ENCODE measurements at places on chromosomes 7 and 10.

GRCh38 chr10:5574642-5575131, 49.9 kb downstream of the CALML3 start:
- no peak for DNase-seq

GRCh38 chr10:33760056-33760943, 425.8 kb upstream of the NRP1 start:
- no peak for DNase-seq

GRCh38 chr7:77858278-77858677, 59.7 kb downstream of the PHTF2 start:
- DNase-seq, result no peak

GRCh38 chr10:5211696-5212536, 15.3 kb downstream of the AKR1C4 start:
- DNase-seq, result no peak

GRCh38 chr7:18320971-18321567, 174.5 kb upstream of the HDAC9 start:
- peak; percentile 23 for DNase-seq

GRCh38 chr10:33800986-33801385, 466.5 kb upstream of the NRP1 start:
- DNase-seq, result no peak

- no peak for DNase-seq
Measured at GRCh38 chr10:7610651-7611389, 55.9 kb downstream of the ITIH5 start.

DNA sequence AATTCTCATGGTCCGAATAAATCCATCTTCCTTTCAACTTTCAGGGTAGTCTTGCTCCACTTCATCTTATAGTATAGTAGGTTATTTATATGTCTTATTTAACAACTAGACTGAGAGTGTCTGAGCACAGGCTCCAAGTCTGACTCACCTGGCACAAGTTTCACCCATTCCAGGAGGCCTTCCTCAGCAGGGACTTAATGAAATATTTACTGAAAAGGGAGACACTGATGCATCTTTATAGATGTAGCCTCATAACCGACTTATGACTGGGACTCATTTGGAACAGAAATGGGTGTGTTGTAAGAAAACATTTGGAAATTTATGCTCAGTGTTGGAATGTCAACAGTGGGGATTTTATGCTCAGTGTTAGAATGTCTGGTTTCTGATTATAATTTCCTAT, 59.9 kb downstream of the CH25H start:
- DNase-seq, result no peak

DNA sequence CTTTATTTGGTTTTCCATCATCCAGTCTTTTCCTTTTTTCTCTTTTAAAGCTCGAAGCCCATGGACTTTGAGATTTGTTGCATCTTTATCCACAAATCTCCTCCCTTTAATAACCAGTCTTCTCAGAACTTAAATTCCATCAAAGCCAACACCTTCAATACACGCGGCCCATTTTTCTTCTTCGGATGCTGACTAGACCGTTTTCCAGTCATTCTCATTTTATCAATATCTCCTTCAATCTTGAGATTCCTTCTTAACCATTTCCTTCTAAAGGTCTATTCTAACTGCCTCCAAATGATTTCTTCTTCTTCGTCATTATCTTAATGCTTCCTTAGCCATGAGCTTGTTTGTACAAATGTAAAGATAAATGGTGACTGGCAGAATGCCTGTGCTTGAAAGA, 173.5 kb downstream of the BAMBI start:
- no peak for DNase-seq

GRCh38 chr7:101943889-101944600, 126.6 kb downstream of the CUX1 start:
- DNase-seq, result no peak

GRCh38 chr7:47456210-47456955, 125.5 kb downstream of the TNS3 start:
- DNase-seq, result no peak

DNA sequence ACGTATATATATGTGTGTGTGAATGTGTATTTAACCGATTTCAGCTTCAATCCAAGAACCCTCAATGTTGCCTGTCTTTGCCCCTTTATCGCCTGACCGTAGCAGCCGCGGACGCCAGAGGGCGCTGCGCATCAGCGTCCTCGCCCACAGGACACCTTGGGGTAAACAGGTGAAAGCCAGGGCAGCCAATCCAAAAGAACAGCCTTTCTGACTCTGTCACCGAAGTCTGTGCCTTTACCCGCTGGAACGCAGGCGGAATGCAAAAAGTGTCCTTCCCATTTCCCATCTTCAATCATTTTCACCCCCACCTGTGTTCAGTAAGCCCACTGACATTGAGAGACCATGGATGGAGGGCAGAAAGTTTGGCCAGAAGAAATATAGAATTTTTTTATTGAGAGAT, 3.6 kb downstream of the NXPH1 start:
- DNase-seq, result peak; percentile 23

DNA sequence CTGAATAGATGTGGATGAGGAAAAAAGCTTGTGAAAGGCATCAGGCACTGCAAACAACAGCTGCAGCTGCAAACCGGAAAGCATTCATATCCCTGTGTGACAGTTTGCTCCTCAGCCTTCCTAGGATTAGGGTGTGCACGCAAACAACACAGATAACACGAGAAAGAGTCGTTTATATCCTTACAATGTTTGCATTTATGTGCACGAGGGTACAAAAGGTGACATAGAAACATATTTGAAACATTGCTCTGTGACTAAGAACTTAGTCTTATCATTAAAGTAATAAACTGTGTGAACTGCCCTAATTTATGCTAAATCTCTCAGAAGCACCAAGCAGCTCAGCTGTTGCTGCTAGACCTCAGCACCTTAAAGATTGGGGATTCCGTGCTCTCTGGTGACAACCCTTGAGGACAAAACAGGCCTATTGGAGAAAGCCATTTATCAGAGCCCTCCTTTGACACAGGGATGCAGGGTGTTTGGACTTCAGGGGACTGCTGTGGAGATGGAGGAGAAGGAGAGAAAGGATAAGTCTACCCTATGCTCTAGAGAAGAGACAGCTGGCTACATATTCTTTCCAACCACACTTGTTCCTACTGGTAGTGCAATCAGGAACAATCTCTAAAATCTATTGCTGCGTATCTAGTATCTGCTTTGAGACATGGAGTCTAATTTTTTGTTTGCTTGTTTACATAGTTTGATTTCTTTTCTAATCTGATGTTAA, 176.2 kb downstream of the GNAT3 start:
- DNase-seq, result no peak

DNA sequence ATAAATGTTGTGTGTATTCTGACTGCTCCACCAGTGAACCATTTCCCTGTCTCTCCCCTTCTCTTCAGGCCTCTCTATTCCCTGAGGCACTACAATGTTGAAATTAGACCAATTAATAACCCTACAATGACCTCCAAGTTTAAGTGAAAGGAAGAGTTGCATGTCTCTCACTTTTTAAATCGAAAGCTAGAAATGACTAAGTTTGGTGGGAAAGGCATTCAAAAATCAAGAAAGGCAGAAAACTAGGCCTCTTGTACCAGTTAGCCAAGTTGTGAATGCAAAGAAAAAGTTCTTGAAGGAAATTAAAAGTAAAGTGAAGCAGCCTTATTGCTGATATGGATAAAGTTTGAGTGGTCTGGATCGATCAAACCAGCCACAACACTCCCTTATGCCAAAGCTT, 198.3 kb upstream of the YAE1 start:
- no peak for DNase-seq

GRCh38 chr10:65394502-65395297, 1531.1 kb upstream of the LRRTM3 start:
- DNase-seq, result no peak

GRCh38 chr7:26426096-26426495, 134.4 kb downstream of the SNX10 start:
- DNase-seq, result no peak

GRCh38 chr10:70678757-70679489, 6.6 kb downstream of the ADAMTS14 start:
- DNase-seq, result no peak

All from HepG2 (cell line).